ENCODE measurements at places on chromosomes 12 and 14.

DNA sequence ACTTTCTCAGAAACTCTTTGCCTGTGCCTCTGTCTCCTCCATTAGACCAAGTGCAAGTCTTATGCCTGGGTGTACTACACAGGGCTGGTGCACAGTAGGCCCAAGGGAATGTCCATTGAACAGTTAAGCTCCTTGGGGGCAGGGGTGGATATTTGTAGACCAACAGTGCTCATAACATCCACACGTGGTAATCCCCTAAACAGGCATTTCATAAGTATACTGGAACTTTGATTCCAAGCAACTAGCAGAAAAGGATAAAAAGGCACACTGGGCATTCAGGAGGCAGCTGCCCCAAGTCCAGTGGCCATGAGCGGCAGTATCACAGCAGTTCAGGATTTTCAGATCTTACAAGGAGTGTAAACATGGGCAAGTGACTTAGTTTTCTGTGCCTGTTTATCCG, 16.8 kb downstream of the NUAK1 start:
- DNase-seq = no peak

- no peak for DNase-seq
Observed at GRCh38 chr14:37894463-37894862, 299.0 kb downstream of the TTC6 start.

- DNase-seq = peak; percentile 55
Observed at GRCh38 chr12:5511644-5512600, 80.0 kb downstream of the NTF3 start.

- DNase-seq = no peak
Observed at GRCh38 chr12:75864161-75864560, 167.4 kb downstream of the PHLDA1 start.

DNA sequence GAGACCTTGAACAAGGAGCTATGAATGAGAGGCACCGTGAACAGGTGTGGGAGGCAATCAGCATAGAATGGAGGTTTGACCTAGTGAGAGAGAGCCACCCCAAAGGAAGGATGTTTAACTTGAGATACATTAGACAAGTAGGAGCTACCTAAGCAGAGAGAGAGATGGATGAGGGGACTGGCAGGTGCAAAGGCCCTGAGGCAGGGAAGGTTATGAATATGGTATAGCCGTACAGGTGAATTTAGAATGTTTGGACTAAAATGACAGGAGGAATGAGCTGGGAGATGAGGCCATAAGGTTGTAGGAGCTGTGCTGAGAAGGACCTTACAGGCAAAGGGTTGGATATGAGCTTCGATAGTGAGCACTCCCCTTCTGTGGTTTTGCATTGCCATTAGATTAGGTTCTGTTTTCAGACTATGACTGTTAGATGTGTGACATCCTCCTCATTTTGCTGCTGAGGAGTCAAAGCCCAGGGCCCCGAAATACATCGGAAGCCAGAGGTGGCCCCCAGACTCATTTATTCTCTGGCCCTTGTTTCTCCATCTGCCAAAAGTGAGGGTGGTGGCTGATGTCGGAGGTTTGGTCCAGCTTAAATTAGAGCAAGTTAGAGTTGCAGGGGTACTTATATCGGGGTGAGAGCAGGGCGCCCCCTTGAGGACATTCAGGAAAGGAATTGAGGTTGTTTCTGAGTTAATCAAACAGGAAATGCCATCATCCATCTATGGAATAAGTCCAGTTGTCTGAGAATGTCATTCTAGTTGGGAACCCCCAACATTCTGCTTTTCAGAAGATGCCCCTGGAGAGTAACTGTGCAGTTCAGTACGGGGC, 29.4 kb downstream of the SLC24A4 start:
- no peak for DNase-seq

GRCh38 chr14:103103461-103104388, 9.2 kb downstream of the EXOC3L4 start:
- DNase-seq = peak; percentile 79
